ENCODE measurements at places on chromosomes 7 and 10.

GRCh38 chr10:15737656-15738055 is 17.9 kb upstream of the ITGA8 start:
- DNase-seq = no peak

DNA sequence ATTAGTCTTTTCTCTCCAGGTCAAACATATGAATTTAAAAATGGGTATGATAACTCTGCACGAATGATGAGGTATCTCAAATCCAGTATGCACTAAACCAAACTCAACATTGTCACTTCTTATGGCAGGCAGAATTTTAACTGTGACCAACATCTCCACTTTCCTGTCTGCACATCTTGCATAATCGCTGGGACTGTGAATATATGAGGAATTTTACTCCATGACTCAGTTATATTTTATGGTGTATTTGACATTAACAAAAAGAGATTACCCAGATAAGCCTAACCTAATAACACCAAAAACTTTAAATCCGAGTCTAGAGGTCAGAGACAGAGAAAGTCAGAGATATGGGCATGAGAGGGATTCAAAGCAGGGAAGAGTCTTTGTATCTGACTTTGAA is 454.5 kb upstream of the SEMA3D start:
- DNase-seq = no peak

DNA sequence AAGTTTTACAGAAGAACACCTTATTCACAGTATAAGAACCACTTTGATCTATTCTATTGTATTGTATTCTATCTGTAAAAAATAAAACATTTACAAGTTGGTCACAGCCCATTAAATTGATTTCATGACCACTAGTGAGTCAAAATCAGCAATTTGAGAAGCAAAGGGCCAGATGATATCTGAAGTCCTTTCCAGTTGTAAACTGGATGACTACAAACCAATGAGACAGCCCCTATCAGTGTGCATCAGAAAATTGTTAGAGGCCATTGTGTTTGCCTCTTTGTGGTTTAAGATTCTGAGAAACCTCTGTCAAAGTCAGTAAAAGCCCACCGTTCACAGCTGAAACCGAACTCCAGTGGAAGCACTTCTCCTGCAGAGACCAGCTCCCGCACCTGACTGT is 54.8 kb downstream of the TBXAS1 start:
- no peak for DNase-seq

- DNase-seq = no peak
These were observed 11.0 kb upstream of the PDCD4 start for GRCh38 chr10:110860576-110861241.

- no peak for DNase-seq
These were observed 403 bp upstream of the ENO4 start for GRCh38 chr10:116848944-116849247.

GRCh38 chr10:126716366-126716765 is 45.9 kb upstream of the C10orf90 start:
- no peak for DNase-seq

DNA sequence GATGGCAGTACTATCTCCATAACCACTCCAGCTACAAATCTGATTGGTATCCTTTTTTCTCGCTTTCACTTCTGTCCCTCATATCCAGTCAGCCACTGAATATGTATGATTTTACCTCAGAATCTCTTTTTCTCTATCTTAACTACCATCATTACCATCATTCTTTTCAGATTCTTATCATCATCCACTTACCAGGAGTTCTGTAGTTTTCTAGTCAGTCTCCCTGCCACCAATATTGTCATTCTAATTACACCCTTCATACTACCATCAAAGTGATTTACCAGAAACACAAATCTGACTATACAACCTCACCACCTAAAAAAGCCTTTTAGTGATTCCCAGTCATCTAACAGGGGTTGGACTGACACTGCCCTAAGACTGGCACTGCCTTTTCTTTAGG is 64.9 kb upstream of the TMEM140 start:
- DNase-seq = no peak

- DNase-seq = no peak
These were observed 22.3 kb downstream of the CACUL1 start for GRCh38 chr10:118732245-118733165.

GRCh38 chr10:4504550-4504949 is 321.5 kb upstream of the AKR1E2 start:
- no peak for DNase-seq

DNA sequence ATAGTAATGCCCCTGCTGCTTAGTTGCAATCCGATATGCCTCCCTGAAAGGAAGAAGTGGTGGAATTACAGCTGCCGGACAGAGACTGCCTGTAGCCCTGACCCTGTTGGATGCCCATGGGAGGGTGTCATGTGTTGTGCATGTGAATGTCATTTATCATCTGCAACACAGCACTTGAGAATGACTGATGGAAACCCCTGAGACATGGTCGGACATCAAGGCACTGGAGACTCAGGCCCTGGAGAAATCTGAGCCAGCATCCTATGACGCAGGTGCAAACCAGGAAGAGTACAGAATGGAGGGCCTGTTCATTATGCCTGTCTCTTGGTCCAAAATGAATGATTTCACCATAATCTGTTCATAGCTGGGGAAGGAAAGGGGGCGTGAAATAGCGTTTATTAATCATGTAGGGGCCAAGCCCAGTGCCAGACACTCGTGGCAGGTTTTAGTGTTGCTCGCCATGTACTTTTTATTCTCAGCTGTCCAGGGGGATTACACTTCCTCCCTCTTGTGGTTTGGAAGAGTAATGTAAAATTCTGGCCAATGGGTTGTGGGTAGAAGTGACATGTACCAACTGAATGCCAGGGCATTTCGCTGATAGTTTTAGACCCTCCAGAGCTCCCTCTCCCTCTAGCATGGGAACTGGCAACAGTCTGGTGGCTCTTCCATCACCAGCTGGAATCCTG is 23.0 kb upstream of the LEP start:
- DNase-seq = no peak

- DNase-seq = no peak
These were observed 16.1 kb downstream of the MYO1G start for GRCh38 chr7:44962483-44963251.

DNA sequence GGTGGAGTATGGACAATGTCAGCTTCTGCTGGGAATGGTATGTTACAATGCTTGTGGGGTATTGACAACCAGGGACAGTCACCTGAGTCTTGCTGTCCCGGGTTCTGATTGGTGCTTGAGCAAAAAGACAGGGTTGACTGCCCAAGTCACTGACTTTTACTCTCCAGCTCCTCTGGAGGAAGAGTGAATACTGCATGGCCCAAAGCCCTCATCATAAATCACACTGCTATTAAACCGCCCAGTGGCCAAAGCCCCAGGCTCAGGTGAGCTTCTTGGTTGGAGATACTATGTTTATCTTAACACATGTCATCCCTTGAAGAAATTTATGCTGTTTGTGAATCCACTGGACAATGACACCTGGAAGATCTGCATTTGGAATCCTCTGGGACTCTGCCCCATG is 90.0 kb upstream of the IGFBP3 start:
- no peak for DNase-seq

DNA sequence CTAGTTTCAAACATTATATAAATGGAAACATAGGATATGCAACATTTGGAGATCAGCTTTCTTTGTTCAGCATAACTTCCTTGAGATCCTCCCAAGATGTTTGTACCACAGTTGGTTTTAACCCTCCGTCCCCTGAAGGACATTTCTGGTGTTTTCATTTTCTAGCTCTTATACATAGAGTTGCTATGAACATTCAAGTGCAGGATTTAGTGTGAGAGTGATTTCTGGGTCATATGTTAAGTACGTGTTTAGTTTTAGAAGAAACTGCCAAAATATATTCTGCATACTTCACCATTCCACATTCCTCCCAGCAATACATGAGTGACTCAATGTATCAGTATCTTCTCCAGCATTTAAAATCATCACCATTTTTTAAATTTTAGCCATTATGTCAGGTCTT is 588.7 kb upstream of the PFKP start:
- no peak for DNase-seq

- DNase-seq = no peak
These were observed 83.3 kb downstream of the CTBP2 start for GRCh38 chr10:125076891-125077541.

- no peak for DNase-seq
These were observed 25.1 kb downstream of the UPP1 start for GRCh38 chr7:48114115-48114514.

GRCh38 chr7:78510580-78511188 is 712.1 kb downstream of the PHTF2 start:
- no peak for DNase-seq

DNA sequence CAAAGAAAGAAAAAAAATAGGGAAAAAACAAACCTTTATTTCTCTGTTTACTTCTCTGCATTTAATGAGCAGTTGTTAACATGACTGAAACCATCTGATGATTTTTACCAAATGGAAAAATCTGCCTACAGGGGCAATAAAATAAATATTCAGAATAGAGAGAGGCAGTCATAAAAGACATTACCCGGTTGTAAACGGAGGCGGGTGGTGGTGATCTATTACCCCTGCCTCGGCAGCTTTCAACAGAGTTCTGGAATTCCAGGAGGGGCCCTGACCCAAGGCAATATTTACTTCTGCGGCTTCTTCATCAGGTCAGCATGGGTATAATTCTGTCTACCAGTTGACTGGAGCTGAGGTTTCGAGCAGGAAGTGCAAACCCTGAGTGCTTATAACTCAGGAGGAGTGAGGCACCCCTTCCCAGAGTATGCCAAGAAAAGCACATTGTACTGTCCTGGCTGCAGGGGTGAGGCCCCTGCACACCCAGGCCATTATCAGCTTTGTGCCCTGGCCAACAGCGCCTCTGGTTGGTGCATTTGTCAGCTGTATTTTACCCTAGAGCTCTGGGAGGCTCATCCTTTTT is 8.2 kb upstream of the CXCL12 start:
- no peak for DNase-seq

GRCh38 chr7:65448816-65449504 is 75.3 kb downstream of the ZNF92 start:
- peak; percentile 89 for DNase-seq

- no peak for DNase-seq
These were observed 44.0 kb upstream of the COL1A2 start for GRCh38 chr7:94350734-94351133.

DNA sequence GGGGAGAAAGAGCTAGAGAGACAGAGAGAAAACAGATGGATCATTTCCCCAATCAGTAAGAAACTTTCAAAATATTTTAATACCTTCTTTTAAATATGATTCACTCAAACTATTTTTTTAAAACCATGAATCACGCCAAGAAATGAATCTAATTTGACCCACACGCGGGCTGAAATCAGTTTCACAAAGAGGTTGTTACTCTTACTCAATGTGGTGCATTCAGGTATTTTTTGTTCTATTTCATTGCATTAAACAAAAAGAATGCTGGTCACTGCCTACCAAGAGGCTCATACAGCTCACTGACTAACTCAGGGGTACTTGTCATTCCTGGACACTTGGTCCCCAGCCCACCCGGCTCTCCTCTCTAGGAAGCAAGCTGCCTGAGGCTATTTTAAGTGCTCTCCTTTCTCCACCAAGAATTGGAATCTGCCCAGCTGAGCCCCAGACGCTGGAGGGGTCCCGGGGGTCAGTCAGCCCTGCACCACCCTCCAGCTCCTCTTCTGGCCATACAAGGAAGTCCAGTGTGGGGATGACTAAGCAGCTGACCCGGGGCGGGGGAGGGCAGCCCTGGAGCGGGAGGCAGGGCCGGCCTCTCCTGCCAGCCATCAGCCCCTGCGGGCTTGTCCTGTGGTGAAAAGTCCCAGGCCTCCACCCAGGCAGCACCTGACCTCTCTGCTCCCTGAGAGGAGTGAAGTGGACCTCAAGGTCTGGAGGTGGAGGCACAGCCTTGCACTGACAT is 21.7 kb upstream of the PFKP start:
- DNase-seq = no peak

DNA sequence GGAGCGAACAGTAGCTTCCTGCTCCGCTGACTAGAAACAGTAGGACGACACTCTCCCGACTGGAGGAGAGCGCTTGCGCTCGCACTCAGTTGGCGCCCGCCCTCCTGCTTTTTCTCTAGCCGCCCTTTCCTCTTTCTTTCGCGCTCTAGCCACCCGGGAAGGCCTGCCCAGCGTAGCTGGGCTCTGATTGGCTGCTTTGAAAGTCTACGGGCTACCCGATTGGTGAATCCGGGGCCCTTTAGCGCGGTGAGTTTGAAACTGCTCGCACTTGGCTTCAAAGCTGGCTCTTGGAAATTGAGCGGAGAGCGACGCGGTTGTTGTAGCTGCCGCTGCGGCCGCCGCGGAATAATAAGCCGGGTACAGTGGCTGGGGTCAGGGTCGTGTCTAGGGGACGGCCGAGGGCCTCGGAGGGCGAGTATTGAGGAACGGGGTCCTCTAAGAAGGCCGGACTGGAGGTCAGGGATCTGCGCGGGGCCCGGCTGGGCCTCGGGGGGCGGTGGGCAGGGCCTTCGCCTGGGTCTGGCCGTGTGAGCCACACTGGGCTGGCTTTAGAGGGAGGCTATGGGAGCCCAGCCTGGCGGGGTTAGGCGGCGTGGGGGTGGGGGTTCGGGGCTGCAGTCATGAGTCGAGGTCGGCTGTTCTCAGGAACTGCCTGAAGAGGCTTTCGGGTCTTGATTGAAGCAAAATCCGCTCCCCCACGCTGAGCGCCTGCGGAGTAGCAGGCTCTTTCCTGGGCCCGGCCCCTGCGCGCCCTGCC is at the start of gene CDK1:
CDK1 (plus strand) TSS at position 265 of the 757 bp plus-strand sequence. CDS start 1,688 bp downstream, outside the sequence.
- peak; percentile 96 for DNase-seq

DNA sequence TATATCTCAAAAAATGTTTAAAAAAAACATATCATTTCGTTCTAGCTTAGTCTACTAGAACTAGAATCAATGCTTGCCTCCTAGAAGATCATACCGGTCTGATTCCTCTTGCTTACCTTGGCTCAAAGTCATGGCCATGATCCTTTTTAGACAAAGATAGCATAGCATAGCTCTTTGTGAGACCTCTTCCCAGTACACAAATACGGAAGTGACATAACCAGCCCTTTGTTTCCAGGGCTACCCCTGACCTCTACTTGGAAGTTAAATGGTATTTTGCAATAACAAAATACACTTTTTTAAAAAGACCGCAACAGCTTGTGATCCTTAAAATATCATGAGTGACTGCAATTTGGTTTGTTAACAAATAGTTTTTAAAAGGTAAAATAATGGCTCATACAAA is 130.7 kb upstream of the NOBOX start:
- no peak for DNase-seq

GRCh38 chr10:83769281-83769820 is 370.0 kb upstream of the GHITM start:
- no peak for DNase-seq

DNA sequence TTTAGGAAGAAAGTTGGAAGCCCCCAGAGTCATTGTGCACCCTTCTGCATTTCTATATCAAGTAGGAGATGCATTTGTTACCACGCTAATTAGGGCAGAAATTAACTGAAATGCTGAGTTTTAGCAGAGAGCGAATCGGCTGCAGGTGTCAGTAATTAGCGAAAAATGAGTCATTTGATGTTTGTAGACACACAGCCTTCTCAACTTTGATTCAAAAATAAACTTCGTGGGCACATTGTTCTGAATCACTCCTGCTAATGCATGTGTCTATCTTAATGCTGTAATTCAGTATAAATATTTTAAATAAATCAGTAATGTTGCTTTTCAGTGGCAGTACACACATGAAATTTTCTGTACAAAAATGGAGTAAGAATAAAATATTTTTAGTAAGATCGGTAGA is 109.5 kb upstream of the CARD11 start:
- no peak for DNase-seq

- no peak for DNase-seq
These were observed 25.2 kb downstream of the GET4 start for GRCh38 chr7:901388-902154.

All from epithelial cell of prostate (primary cell).